Immature natural killer cell (primary cell): ENCODE measurements at places on chromosomes 5 and 9. TPM values are rescaled to one million over a fixed set of nuclear protein-coding genes. Genes with fewer than 3 reads are reported as not detected.
A peak's percentile ranks its signal among the peaks of the same experiment; 100 is the strongest.

PAPPA gene
- not detected for polyA plus RNA-seq

- H3K4me1 ChIP-seq: peaks cover 21% of the 10 kb centered on the region
- no peaks in the 10 kb centered on the region for H3K36me3 ChIP-seq
- H3K4me3 ChIP-seq: peak overlapping the region; percentile 65
Observed at GRCh38 chr9:135992486-135993408, 31.6 kb upstream of the UBAC1 start.

DNA sequence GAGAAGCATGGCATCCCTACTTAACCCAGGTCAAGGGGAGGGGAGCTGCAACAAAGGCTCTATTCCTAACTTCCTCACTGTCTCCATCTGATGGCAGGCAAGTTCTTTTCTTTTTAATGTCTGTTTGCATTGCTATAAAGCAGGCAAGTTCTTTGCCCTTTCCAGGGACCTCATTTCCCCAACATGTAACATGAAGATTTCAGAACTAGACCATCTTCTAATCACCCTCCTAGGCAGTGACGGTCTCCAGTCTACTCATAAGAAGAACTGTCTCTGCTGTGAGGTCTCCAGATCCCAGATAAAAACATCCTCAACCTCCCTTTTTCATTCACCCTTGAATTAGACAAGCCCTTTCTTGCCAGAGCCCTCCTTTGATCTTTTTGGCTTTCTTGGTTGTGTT, 42.1 kb downstream of the PPP1R2B start:
- no peak overlapping the region for H3K4me3 ChIP-seq
- peaks cover 23% of the 10 kb centered on the region for H3K4me1 ChIP-seq
- no peaks in the 10 kb centered on the region for H3K27me3 ChIP-seq
- peak; percentile 22 for DNase-seq
- H3K27ac ChIP-seq: peak overlapping the region; percentile 25

DNA sequence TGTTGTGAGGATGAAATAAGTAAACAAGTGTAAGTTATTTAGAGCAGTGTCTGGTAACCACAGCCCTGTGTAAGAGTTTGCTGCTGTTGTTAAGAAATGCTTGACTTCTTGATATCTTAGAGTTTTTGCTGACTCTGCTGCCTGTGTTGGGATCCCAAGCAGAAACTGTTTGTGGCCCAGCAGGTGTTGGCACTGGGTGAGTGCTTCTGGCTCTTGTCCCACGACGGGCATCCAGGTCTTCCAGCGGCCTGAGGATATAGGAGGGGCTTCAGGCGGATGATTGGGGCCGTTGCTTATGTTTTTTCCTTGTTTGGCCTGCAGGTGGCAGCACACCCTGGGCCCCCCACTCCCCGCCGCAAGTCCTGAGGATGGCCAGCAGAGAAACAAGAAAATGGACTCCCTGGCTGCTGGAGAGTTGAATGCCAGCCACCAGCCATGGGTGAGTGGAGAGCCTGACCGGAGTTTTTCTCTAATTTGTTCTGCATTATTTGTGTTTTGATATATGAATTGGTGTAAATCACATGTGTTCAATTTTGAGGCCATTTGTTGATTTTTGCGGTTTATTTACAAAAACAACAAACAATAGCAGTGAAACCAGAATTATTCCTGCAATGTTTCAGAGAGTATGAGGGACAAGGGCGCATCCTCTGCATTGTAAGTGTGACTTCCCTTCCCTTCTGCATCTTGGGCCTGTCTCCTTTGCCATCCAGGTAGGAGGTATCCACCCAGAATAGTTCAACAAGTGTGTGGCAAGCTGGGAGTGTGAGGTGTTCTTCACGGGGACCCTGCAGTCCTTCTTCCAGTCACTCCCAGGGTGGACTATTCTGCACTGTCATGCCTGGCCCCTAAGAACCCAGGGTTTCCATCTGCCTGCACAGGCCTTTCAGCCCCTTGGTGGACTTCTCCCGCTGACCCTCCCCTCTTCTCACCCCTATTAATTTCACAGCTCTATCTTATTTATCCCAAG, 50.3 kb downstream of the SLC22A5 start:
- peak; percentile 79 for DNase-seq
- peaks cover 8% of the 10 kb centered on the region for H3K27me3 ChIP-seq
- peaks cover 100% of the 10 kb centered on the region for H3K4me1 ChIP-seq

GRCh38 chr5:123098767-123099513, 9.9 kb downstream of the PRDM6 start:
- no peak overlapping the region for H3K27ac ChIP-seq
- peaks cover 18% of the 10 kb centered on the region for H3K27me3 ChIP-seq
- H3K4me1 ChIP-seq: no peaks in the 10 kb centered on the region
- H3K36me3 ChIP-seq: no peaks in the 10 kb centered on the region
- no peak for DNase-seq
- H3K4me3 ChIP-seq: no peak overlapping the region
